ENCODE measurements at places on chromosomes 7 and 10.
A peak's percentile ranks its signal among the peaks of the same experiment; 100 is the strongest.

- no peak for DNase-seq
Measured at GRCh38 chr7:4939971-4940728, 18.8 kb downstream of the MMD2 start.

DNA sequence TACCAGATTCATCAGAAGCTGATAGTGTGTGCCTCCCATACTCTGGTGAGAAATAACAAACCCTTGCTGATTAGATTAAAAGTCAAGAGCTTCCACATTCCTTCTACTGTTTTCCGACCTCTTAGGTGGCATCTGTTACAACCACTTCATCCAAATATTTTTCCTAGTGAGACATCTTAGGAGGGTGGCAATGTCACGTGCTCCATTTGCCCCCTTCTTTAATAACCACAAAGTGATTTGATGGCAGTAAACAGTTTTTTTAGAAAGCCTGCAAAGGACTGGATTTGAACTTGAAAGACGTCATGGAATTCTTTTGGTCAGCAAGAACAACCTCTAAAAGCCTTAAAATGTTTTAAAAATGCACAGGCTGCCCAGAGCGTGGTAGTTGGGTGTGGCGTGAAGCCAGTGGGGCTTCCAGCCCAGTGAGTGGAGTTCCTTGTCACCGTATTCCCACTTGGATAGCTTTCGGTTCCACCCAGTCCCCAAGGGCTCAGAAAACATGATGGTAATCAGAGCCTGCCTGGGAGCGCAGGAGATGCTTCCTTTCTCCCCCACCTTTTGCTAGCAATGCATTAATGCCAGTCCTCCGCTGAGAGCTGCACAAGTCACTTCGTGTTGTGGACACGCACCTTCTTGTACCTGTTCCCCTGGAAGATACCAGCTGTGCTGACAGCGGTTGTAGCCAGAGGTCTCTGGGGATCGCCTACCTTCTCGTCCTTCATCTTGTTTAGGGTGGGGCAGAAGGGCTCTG is 256.4 kb downstream of the KIAA1217 start:
- DNase-seq, result no peak

- DNase-seq, result no peak
Measured at GRCh38 chr10:32746869-32747268, 211.2 kb downstream of the ITGB1 start.

GRCh38 chr7:39580149-39580874 is 14.1 kb downstream of the YAE1 start:
- peak; percentile 76 for DNase-seq

- DNase-seq, result no peak
Measured at GRCh38 chr10:103746598-103746997, 108.8 kb downstream of the SH3PXD2A start.
